ENCODE measurements at places on chromosomes 3 and 15. TPM values are rescaled to one million over a fixed set of nuclear protein-coding genes. Genes with fewer than 3 reads are reported as not detected.
A peak's percentile ranks its signal among the peaks of the same experiment; 100 is the strongest.

Gene SERPINI2
- total RNA-seq: not detected

Gene CHRD
- 0.11 TPM for total RNA-seq

Gene ALDH1A2
- not detected for total RNA-seq

Gene SERINC4
- 0.11 TPM for total RNA-seq

Gene CD96
- total RNA-seq: not detected

Gene INKA1
- total RNA-seq: not detected

DNA sequence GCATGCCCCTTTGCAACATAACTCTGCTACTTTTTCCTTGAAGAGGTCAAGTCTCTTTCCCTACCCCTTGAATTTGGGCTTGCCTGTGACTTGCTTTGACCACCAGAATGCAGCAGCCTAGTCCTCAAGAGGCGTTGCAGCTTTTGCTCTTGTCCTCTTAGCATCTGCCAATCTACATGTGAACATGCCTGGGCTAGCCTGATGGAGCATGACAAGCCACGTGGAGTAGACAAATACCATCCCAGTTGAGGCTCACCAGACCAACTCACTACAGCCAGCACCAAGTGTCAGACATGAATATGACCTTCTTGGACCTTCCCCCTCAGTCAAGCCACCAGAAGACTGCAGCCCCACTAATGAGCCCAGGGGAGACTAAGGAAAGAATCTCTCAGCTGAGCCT lies 32.9 kb downstream of the AMOTL2 start:
- DNase-seq: no peak

GRCh38 chr15:91953432-91953831 lies 99.9 kb downstream of the SLCO3A1 start:
- DNase-seq: peak; percentile 49

DNA sequence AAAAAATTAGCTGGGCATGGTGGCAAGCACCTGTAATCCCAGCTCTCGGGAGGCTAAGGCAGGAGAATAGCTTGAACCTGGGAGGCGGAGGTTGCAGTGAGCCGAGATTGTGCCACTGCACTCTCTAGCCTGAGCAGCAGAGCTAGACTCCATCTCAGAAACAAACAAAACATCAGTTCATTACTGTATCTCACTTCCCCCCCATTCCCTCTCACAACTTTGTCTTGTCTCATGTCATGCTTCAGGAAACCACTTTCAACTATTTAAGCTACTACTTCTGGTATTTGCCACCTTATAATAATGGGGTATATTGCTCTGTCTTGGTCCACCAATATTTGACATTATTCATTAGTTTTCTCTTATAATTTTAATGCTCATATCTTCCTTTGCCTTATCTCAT lies 26.2 kb downstream of the PIK3CA start:
- DNase-seq: no peak

DNA sequence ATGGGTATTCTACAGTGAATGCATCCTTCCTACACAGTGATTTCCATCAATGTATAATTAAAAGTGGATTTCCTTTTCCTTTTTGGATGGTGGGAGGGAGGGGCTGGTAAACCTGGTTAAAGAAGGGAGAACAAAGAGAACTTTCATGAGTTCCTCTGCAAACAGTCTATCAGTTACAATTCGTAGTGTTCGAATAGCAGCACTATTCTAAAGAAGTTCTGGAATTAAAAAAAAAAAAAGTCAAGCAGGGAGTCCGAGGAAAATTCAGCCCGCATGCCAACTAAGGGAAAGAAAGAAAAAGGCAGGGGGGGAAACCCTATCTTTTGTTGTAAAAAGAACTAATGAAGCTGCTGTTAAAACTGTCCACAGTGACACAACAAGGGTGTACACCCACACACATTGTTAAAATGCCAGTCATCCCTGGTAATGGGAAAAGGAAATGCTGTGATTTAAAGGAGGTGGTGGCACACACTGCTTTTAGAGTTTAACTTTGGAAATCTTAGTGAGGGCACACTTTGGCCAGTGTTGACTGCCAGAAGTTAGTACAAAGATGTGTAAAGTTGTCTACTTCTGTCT lies 521.2 kb downstream of the ZIC1 start:
- DNase-seq: peak; percentile 80

- DNase-seq: peak; percentile 12
These were observed 135.6 kb upstream of the STAC start for GRCh38 chr3:36244728-36245127.

- DNase-seq: no peak
These were observed 299.1 kb upstream of the MCTP2 start for GRCh38 chr15:93932164-93932776.

DNA sequence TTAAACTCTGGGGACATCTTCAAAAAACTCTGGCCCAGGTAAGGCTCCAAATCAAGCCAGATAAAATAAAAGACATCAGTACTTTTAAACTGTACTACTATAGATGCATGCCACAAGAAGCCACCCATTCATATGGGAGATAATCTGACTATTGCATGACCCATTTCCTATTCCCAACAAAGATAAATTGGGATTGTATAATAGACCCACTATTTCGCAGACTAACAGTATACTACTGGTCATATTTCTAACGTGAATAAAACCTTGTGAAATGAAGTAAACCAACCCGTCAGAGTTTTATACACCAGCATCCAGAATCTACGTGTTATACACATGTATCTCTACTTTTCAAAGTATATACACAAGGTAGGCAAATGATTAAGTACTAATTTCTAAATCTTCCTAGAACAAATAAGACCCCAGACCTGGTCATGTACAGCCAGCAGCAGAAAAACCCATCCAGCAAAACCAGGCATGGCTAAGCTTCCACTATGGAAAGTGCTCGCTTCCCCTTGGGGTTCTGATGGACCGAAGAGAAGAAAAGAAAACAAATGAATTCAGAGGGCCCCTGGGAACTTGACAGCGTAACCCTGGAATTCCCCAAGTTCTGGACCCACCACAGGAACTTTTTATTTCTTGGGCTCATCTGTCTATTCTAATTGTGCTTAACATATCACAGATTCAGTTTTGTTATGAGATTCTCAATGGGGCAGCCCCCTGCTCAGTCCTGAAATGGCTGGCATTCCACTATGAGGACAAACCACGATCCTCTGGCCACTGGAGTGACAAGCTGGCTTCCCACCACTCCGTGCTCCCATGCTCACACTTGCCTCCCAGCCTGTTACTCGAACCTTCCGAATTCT lies 69.1 kb downstream of the MB21D2 start:
- DNase-seq: peak; percentile 48

- DNase-seq: no peak
These were observed 16.9 kb upstream of the SPATA12 start for GRCh38 chr3:57043518-57043917.

DNA sequence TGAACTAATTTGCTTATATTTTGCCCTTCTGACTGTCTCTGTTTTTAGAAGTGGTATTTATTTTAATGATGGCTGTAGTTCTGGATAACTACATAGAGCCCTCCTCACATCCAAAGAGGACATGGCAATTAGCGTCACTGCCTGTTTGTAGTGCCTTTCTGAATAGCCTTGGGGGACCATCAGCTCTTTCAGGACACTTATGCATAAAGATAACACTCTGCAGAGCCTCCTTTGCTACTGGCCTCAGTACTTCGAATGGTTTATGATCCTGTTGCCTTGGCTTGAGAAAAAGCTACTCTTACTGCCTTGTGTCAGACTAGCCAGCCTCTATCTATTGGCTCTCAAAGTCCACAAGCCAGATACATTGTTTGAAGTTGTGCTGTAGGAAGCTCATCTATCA lies 105.4 kb upstream of the SPRED1 start:
- no peak for DNase-seq

GRCh38 chr15:34154725-34155204 lies 52.9 kb downstream of the PGBD4 start:
- DNase-seq: peak; percentile 23

GRCh38 chr3:157107644-157108133 lies 52.3 kb downstream of the CCNL1 start:
- no peak for DNase-seq
